ENCODE measurements at places on chromosomes 7 and 10.

GRCh38 chr10:12594448-12594944 lies 245.1 kb downstream of the CAMK1D start:
- DNase-seq: no peak

DNA sequence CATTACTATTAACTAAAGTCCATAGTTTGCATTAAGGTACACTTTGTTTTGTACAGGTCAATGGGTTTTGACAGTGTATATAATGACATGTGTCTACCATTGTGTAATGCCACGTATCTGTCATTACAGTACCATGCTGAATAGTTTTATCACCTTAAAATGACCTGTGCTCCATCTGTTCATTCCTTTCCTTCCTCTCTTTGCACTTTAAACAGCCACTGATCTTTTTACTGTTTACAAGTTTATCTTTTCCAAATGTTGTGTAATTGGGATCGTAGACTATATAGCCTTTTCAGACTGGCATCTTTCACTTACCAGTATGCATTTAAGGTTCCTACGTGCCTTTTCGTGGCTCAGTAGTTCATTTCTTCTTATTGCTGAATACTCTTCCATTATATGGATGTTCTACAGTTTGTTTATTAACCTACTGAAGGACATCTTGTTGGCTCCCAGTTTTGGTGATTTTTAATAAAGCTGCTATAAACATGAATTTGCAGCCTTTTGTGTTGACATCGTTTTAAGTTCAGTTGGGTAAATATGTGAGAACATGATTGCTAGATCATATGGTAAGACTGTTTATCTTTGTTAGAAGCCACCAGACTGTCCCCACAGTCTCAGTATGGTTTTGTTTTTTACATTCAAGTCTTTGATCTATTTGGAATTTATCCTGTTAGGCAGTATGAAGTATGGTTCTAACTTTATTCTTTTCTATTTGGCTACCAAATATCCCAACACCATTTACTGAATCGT lies 24.7 kb downstream of the STAM start:
- no peak for DNase-seq

GRCh38 chr7:122298131-122298530 lies 6.4 kb downstream of the FEZF1 start:
- no peak for DNase-seq

GRCh38 chr10:44010873-44011602 lies 362.4 kb upstream of the ZNF32 start:
- DNase-seq: no peak

DNA sequence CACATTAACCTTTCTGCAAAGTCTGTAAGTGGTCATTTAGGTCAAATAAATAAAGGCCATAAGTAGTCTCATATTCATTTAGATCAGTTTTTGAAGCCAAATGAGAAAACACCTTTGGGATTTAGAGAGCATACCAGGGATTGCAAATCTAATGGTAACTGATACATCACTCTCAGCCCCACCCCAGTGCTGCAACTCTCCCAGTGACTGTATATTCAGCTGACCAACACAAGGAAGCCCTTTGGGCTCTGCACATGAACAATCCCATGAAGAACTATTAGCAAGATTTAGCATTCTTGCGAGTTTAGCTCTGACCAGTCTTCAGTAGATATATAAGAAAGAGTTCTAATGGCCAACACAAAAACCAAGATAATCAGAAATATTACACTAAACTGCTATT lies 252.3 kb downstream of the CSTF2T start:
- no peak for DNase-seq

DNA sequence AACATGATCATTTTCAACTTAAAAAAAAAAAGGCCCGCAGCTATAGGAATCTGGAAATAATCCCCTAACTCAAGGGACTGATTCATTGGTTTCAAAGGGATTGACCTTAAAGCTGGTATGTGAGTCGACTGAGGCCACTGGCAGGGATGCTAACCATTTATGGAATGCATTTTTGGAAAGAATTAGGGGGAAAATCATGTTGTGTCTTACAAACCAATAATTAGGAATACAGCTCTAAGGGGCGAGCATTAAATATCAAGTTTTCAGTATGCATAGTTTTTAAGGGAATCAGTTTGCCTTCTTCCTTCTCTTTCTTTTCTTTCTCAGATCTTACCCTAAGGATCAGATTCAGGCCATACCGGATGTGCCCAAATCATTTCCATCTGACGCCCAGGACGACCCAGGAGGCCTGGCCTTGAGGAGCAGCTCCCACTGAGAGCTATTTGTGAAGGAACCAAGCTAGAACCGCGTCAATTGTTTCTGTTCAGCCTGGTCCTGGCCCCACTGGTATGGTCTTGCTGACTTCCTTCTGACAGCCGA lies 48.7 kb downstream of the BPGM start:
- DNase-seq: no peak

- DNase-seq: peak; percentile 78
Measured at GRCh38 chr7:26658389-26659084, 205.9 kb downstream of the SKAP2 start.

DNA sequence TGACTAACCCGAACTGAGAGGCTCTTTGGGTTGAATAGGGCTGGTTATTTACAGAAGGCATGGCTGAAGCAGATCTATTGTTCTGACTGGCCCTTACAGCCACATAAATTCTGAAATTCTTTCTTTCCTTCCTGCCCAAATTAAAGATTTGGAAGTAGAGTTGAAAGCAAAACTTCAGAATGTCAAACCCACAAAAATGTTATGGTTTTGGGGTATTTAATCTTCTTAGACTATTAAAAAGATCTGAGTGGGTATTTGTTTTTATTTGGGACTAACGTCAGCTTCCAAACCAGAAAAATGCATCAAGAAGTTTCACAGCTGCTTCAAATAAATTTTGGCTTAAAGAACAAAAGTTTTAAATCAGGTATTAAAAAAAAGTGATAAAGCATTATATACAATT lies 124.5 kb downstream of the AHR start:
- DNase-seq: no peak

DNA sequence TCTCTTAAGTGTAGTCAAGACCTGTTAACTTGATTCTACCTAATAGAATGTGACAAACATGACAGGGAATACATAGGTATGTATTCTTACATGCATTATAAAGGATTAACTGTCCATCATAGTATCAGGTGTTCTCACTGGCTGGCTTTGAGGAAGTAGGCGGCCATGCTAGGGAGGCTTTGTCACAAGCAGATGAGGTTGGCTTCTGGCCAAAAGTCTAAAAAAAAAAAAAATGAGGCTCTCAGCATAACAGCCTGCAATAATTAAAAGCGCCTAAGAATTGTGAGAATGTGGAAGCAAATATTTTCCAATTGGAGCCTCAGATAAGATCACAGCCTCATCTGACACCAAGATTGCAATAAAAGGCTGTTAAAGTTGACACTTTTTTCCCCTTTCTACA lies 1256.8 kb upstream of the SORCS1 start:
- no peak for DNase-seq

DNA sequence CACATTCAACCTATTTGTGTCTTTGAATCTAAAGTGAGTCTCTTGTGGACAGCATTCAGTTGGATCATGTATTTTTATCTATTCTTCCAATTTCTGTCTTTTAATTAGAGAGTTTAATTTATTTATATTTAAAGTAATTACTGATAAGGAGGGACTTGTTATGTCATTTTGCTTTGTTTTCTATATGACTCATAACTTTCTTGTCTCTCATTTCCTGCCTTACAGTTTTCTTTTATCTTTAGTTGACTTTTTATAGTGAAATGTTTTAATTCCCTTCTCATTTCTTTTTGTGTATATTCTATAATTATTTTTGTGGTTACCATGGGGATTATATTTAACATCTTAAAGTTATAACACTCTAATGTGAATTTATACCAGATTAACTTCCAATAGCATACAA lies 7.3 kb upstream of the ZNF518A start:
- DNase-seq: no peak

DNA sequence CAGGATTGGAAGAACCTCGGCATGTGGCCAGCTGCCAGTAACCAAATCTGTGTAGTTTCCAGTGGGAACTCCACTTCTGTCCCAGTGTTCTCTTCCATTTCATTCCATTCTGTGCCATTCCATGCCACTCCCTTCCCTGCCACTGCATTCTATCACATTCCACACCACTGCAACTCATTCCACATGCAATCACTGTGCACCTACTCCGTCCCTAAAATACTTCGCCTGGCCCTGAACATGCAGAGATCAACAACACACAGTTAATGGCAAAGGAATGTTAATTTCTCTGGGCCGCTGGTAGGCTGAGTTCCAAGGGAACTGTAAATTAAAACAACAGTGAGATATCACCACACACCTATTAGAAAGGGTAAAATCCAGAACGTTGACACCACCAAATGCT lies 64.8 kb downstream of the AKR1B1 start:
- DNase-seq: no peak

- peak; percentile 70 for DNase-seq
Measured at GRCh38 chr7:142391191-142391992, 133.5 kb upstream of the PRSS58 start.

GRCh38 chr10:128137877-128138276 lies 11.7 kb upstream of the MKI67 start:
- no peak for DNase-seq

DNA sequence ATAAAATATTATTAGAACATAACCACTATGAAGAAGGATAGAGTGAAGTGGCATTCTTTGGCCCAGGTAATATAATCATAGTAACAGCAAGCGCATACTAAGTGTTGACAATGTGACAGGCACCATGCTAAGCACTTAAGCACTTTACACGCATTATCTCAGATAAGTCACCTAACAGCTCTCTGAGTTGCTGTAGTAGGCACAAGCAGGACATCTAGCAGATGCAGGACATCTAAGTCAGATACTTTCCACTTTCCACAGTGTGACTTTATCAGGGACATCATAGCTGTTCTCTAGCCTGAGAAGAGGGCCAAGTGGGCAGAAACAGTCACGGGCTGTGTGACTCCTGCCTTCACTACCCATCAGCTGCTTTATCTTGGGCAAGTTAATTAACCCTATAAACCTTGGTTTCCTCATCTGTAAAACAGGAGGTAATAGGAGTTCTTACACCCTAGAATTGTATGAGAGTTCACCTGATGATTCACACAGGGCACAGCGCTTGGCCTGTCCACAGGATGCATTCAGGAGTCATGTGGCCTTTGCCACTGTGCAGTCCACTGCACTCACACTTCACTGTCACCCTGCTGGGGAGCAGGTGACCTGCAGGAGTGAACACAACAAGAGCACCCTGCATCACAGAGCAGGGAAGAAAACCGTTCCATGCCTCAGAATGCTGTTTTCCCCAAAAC lies 12.5 kb downstream of the LIPA start:
- DNase-seq: no peak

GRCh38 chr7:101674439-101674838 lies 45.3 kb upstream of the MYL10 start:
- no peak for DNase-seq

DNA sequence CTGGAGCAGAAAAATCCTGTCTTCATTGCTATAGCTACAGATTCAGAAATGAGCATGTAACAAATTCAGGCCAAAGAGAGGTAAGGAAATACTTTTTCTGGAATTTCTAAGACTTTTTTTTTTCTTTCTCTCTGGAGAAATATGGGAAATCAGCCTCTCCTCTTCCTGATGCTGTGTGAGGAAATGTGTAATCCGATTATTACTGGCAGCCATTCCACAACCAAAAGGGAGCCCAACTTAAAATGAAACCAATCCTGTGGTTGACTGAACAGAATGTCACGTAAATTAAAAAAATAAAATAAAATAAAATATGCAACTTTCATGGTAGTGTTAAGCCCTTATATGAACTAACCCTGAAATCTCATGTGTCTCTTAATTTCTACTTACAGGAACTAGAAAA lies 10.7 kb upstream of the POT1 start:
- DNase-seq: no peak

DNA sequence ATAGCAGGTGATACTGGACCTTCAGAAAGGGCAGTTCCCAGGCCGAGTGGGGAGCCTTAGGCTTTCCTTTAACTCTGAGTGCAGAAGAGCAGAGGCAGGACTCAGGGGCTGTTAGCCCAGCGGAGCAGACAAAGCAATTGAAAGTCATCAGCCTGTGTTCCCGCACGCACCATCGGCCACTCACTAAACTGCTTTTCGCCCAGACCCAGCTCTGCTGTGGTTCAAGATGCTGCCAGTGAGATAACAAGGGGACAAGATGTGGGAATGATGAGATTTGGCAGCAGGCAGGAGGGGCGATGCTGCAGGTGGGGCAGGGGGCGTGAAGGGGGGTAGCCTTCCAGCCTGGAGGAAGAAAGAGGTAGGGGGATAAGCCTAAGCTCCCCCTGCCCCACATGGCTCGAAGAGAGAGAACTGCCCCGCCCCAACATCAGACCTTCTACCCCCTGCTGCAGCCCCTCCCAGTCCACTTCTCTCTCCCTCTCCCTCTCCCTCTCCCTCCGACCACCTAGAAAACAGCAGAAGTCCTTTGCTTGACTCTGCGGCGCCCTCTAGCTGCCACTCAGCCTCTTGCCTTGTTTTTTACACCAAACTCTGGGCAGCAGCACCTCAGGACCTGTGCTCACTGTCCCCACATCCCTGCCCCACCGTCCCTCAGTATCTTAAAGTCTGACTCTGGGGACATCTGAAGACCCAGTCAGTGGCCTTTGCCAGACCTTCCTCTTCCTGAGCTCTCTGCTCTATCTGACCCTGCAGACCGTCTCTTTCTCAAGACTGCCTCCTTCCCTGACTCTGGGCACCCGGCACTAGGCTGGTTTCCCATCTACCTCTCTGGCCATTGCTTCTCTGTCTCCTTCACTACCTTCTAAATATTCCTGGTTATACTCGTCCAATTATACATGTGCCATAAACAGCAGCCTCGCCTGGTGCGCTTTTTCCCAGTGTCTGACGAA lies 110.5 kb downstream of the C10orf105 start:
- DNase-seq: peak; percentile 51

- DNase-seq: no peak
Measured at GRCh38 chr10:92081641-92082040, 158.1 kb downstream of the BTAF1 start.

DNA sequence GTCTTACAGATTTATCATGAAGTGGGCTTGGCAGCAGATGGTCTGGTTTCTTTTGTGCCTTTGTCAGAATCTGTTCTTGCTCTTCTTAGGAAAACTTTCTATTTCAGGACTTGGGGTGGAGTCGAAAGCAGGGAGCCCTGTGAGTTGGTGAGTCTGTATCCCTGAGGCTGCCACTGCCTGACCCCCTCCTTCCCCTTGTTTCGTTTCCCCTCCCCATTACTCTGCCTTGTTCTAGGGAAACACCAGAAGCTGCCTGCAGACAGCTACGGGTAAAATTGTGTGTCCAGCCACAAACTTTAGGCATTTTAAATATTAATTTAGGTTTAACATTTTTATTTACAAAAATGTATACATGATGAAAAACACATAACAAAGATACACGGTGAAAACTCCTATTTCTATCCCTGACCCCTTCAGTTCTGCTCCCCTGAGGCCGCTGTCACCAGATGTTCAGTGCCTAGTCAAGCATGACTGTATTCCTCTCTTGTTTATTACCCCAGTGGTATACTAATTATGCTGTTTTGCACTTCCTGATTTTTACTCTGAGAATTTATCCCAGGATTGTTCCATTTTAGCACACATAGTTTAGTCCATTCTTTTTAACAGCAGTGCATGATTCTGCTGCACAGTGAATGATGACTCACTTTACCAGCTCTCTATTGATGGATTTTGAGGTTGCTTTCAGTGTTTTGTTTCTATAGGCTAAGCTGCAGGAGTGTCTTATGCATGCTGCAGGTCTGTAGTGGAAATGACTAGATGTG lies 9.1 kb downstream of the TSPAN14 start:
- DNase-seq: no peak

GRCh38 chr10:43221419-43222209 lies 45.3 kb downstream of the RASGEF1A start:
- DNase-seq: no peak

Data from NCI-H1930 (cell line).